ENCODE measurements at places on chromosomes 2 and 18. TPM values are rescaled to one million over a fixed set of nuclear protein-coding genes. Genes with fewer than 3 reads are reported as not detected.

- peaks cover 2% of the 10 kb centered on the region for H3K27me3 ChIP-seq
- no peak overlapping the region for H3K27ac ChIP-seq
- no peaks in the 10 kb centered on the region for H3K36me3 ChIP-seq
- H3K4me1 ChIP-seq = no peaks in the 10 kb centered on the region
- DNase-seq = no peak
These were observed 164.5 kb downstream of the NAPG start for GRCh38 chr18:10690366-10690765.

- DNase-seq = no peak
- H3K36me3 ChIP-seq = no peaks in the 10 kb centered on the region
- no peaks in the 10 kb centered on the region for H3K4me1 ChIP-seq
- H3K4me3 ChIP-seq = no peak overlapping the region
These were observed 582.2 kb upstream of the DDX18 start for GRCh38 chr2:117232305-117232704.

KRTCAP3 gene
- 5.6 TPM for total RNA-seq

DNA sequence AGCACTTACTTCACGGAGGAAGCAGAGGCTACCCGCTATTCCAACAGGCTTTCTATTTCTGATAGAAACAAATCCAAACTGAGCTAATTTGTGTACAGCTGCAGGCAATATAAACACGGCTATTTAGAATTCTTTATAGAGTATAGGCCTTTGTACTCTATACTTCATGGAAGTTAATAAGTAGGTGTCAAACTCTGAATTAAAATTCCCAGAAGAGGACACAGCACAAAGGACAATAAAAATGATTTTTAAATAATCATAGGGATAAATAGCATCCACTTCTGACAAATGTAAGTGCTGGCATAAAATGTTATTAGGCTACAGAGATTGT is 261.5 kb downstream of the AFF3 start:
- peaks cover 5% of the 10 kb centered on the region for H3K27me3 ChIP-seq
- H3K27ac ChIP-seq = no peak overlapping the region
- H3K4me3 ChIP-seq = no peak overlapping the region
- H3K36me3 ChIP-seq = no peaks in the 10 kb centered on the region
- H3K4me1 ChIP-seq = no peaks in the 10 kb centered on the region

DNA sequence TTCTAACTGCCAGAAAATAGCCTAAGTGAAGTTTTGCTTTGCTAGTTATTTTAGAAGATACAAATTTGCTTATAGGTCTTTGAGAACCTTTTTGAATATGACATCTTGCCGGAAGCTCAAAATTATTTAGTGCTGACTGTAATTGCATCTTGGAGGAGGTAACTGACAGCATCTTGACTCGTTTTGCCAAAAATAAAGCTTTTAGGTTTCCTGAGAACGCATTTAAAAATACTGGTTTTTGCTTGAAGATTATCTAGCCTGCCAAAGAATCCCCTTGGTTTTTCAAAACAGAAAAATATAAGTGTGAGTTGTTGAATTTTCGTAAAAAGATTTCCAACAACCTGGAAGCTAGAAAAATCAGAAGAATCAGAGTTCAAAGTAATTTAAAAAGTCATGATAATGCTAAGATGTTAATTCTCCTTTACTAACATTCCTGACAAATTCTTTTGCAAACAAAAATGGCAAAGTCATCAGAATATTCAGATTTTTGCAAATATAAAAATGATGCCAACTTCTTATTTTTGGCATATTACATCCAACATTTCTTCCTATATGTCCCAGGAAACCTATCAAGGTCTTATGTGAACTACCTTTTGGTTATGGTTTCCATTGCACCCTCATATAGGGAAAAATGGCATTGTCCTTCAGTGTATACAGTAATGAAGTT is 178.0 kb upstream of the SLC8A1 start:
- no peaks in the 10 kb centered on the region for H3K4me1 ChIP-seq
- DNase-seq = no peak
- no peak overlapping the region for H3K27ac ChIP-seq
- no peaks in the 10 kb centered on the region for H3K27me3 ChIP-seq

DNA sequence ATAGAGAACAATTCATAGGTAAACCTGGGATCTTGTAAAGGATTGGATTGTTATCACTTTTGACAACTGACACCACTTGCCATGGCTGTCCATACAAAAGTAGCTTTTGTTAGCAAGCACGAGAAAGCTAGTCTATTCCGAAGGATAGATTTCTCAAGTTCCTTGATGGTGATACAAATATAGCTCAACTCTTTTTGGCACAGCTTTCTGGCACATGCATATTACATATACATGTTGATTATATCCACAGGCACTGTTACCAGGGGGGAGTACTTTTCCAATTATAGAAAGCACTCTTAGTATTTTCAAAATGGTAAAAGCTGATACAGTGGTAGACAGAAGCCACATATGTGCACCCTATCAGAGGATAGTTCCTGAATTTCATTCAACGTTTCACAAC is 168.9 kb downstream of the UPP2 start:
- no peak overlapping the region for H3K4me3 ChIP-seq
- no peak for DNase-seq
- H3K27me3 ChIP-seq = no peaks in the 10 kb centered on the region

GKN1 gene
- not detected for total RNA-seq

PLEKHH2 gene
- 0.57 TPM for total RNA-seq

- no peak for DNase-seq
- H3K27me3 ChIP-seq = peaks cover 2% of the 10 kb centered on the region
- H3K4me1 ChIP-seq = no peaks in the 10 kb centered on the region
These were observed 442.2 kb downstream of the TGIF1 start for GRCh38 chr18:3892152-3892551.

SLC23A3 gene
- 2.0 TPM for total RNA-seq

- H3K27ac ChIP-seq = no peak overlapping the region
- no peak for DNase-seq
- no peaks in the 10 kb centered on the region for H3K27me3 ChIP-seq
- no peaks in the 10 kb centered on the region for H3K4me1 ChIP-seq
- H3K36me3 ChIP-seq = no peaks in the 10 kb centered on the region
These were observed 1569.7 kb upstream of the SLC39A10 start for GRCh38 chr2:194087089-194087958.

- H3K27me3 ChIP-seq = peaks cover 9% of the 10 kb centered on the region
- no peak overlapping the region for H3K4me3 ChIP-seq
These were observed 1.1 kb downstream of the NAT8 start for GRCh38 chr2:73640946-73641766.

UGT1A5 gene
- total RNA-seq = not detected

DNA sequence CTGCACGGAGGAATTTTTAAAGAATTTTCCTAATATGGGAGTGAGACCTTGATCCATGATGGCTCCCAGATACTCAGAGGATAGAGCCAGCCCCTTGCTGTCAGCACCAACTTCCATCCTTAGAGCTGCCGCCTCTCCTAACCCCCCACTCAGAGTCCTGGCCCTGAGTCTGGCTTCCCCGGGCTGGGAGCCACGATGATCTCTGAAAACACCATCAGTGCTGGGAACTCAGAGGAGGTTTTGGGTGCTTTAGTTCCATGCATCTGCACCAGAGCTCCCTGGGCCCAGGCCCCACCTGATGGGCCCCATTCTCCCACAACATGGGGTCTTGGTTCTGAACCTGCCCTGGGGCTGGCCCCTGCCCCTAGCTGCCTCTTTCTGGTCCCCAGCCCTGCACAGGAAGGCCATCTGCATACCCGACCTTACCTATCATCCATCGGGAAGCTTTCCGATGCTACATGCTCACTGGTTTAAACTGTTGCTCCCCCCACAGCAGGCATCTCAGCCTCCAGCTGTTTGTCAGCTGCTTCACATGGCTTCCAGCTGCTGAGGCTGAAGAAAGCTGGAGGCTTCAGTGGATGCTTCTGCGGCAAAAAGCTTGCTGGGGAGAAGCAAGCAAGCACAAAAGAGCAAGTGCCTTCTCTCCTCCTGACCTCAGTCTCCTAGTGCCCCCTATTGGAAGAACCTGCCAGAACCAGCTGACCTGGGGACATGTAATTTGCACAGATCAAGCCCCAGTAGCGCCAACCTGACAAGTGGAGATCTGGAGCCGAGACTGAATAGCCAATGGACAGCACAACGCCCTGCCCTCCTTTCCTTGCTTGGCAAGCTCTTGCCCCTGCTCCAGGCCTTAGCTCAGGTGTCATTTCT is 24.2 kb upstream of the RHOB start:
- no peak overlapping the region for H3K27ac ChIP-seq
- peak; percentile 50 for DNase-seq
- peaks cover 19% of the 10 kb centered on the region for H3K4me1 ChIP-seq
- H3K36me3 ChIP-seq = no peaks in the 10 kb centered on the region

DNA sequence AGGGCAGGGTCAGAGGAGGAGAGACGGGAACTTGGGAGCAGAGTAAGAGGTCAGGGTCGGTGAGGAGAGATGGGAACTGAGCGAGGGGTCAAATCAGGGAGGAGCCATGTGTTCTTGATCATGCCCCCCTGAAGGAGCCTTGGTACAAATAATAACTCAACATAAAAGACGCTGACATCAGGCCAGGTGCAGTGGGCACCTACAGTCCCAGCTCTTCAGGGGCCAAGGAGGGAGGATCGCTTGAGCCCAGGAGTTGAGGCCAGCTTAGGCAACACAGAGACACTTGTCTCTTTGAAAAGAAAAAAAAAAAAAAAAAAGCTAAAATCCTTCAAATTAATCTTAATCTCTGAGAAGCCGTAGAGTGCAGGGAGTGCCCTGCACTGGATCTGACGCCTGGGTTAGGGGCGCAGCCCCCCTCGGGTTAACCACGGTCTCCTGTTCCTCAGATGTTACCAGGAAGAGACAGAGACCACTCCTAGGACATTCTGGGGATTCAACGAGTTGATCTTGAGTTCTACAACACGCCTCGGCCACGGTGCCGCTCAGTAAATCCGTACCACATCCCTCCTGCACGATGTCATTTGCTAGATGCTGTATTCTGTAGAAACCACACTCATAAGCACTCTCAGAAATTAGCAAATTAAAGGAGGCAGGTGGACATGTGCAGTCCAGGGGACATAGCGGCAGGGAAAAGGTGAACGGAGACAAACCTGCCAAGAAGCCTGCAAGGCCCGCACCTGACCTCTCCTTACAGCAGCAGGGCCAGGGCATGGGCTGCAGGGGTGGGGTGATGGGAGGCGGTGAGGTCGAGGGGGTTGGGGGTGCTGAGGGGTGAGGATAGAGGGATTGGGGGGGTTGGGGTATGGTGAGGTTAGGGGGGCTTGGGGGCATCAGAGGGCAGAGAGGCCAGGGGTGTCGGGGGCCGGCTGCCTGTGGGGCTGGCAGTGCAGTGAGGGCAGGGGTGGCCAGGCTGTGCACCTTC is 29.2 kb downstream of the SLC66A2 start:
- H3K4me1 ChIP-seq = no peaks in the 10 kb centered on the region
- DNase-seq = no peak
- H3K27me3 ChIP-seq = no peaks in the 10 kb centered on the region
- no peak overlapping the region for H3K4me3 ChIP-seq
- no peak overlapping the region for H3K27ac ChIP-seq

RAB17 gene
- total RNA-seq = 0.61 TPM

- H3K27ac ChIP-seq = no peak overlapping the region
- peaks cover 36% of the 10 kb centered on the region for H3K36me3 ChIP-seq
- H3K4me1 ChIP-seq = peaks cover 31% of the 10 kb centered on the region
- no peaks in the 10 kb centered on the region for H3K27me3 ChIP-seq
- DNase-seq = no peak
- H3K4me3 ChIP-seq = no peak overlapping the region
These were observed 18.0 kb upstream of the AP1S3 start for GRCh38 chr2:223855426-223855825.

DNA sequence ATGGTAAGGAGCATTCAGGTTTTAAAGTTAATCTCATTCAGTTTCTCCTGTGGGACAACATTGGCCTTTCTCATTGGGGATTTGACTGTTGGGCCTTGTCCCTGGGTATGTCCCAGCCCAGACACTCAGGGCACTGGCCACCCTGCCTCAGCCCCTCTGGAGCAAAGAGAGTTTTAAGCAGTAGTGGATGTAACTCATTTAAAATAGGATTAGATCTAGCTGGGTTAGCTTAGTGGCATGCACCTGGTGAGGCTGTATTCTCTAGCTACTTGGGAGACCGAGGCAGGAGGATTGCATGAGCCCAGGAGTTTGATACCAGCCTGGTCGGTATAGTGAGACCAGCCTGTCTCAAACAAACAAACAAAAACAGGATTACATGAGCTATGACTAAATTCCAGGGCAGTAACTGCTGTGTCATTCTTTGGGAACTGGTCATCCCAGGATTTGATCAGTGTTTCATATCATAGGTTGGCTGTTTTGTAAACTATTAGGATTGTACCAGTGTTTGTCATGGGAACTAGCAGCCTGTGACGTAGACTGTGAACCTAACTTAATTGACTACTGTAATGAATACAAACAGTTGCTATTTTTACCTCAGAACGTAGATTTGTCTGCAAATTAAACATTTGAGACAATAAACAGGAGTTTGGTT is 12.5 kb downstream of the INPP4A start:
- H3K4me3 ChIP-seq = no peak overlapping the region
- H3K4me1 ChIP-seq = peaks cover 95% of the 10 kb centered on the region
- no peaks in the 10 kb centered on the region for H3K27me3 ChIP-seq
- no peak for DNase-seq
- H3K36me3 ChIP-seq = peaks cover 62% of the 10 kb centered on the region
- peak overlapping the region; percentile 12 for H3K27ac ChIP-seq

SPHKAP gene
- total RNA-seq = not detected

- peaks cover 3% of the 10 kb centered on the region for H3K4me1 ChIP-seq
- H3K27me3 ChIP-seq = no peaks in the 10 kb centered on the region
- no peak overlapping the region for H3K4me3 ChIP-seq
- H3K27ac ChIP-seq = no peak overlapping the region
- no peak for DNase-seq
- H3K36me3 ChIP-seq = no peaks in the 10 kb centered on the region
These were observed 226.1 kb upstream of the LYPD1 start for GRCh38 chr2:132896073-132896472.

FOXD4L1 gene
- total RNA-seq = 0.21 TPM

DNA sequence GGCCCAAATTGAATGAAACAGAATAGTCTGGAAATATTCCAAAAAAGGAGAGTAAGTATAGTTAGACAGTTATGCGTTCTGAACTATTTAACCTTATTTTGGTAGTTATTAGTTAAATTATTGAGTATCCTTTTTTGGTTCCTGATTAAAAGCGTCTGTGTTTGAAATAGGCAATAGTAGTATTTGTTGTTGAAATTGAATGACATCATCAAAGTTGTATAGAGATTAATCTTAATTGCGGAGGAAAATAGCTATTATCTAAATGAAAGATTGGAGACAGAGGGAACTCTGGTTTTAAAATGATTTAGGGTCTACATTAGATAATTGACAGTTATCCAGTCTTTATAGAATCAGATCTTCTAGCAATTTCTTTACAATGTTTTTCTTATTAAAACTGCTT is 115.8 kb downstream of the BIRC6 start:
- H3K27me3 ChIP-seq = no peaks in the 10 kb centered on the region
- no peak overlapping the region for H3K4me3 ChIP-seq
- H3K36me3 ChIP-seq = peaks cover 41% of the 10 kb centered on the region
- H3K4me1 ChIP-seq = peaks cover 6% of the 10 kb centered on the region
- no peak overlapping the region for H3K27ac ChIP-seq

DNA sequence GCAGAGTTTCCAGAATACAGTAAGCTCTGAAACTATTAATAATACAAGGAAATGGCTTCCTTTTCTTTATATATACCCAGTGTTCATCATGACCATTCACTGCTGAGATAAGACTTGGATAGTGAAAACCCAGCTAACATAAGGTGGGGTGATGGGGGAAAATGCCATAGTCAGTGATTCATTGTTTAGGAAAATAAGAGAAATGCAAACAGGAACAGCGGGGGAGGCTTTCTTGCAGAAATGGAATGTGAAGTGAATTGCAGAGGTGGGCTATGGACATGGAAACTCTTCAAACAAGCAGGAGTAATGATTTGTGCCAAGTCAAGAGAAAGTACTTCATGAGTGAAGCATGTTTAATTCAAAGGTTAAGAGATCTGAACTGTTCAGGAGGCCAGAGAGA is 519.4 kb downstream of the TDRD15 start:
- no peak overlapping the region for H3K27ac ChIP-seq
- no peak overlapping the region for H3K4me3 ChIP-seq
- H3K4me1 ChIP-seq = no peaks in the 10 kb centered on the region
